ENCODE measurements at places on chromosomes 7 and 10.

DNA sequence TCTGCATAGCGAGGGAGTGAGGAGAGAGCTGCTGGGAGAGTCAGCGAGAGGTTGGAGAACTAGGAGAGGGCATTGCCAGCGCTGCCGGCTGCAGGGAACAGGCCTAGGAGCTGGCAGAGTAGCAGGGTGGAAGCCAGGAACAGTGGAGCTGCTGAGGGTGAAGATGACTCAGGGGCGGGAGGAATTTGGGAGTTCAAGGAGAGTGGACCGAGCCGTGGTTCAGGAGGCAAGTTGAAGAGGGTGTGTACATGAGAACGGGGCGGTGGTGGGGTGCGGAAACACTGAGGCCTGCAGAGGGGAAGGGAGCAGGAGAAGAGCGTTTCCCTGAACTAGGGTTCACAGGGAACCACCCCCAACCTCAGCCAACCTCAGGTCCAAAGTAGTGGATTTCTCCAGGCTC lies 31.5 kb downstream of the HIF1AN start:
- DNase-seq: no peak

DNA sequence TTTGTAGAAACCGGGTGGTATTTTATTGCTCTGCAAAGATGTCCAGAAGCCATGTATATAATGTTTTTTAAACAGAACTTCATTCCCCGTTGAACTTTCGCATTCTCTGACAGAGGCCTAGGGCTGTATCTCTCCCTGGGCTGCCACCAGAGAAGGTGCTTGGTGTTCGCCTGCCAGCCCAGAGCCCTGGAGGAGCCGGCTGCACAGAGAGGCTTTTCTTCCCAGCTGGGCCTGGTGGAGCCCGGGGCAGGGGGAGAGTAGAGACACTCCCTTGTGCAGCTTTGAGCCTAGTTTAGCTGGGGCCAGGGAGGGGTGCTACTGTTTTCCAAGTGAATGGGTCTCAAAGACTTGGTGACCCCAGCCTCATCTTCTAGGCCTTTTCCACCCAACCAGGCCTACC lies 13.6 kb upstream of the TRIM8 start:
- no peak for DNase-seq

DNA sequence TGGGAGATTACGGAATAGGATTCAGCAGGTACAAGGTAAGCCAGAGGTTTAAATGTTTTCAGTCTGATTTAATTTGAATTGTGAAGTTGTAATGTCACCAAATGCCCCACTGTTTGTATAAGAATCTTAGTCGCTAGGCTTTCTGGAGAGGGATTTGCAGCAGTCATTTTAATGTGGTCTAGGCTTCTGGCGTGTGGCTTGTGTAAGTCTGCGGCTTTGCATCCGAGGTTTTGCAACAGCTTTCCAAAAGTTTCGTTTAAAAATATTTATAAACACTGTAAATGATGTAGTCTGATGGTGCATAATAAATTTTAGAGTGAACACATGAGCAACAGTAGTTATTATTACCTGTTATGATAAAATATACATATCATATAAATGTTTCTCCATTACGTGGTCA lies 26.1 kb upstream of the BHLHA15 start:
- DNase-seq: no peak

- DNase-seq: peak; percentile 54
Measured at GRCh38 chr7:36390199-36391090, 783 bp downstream of the ANLN start.

DNA sequence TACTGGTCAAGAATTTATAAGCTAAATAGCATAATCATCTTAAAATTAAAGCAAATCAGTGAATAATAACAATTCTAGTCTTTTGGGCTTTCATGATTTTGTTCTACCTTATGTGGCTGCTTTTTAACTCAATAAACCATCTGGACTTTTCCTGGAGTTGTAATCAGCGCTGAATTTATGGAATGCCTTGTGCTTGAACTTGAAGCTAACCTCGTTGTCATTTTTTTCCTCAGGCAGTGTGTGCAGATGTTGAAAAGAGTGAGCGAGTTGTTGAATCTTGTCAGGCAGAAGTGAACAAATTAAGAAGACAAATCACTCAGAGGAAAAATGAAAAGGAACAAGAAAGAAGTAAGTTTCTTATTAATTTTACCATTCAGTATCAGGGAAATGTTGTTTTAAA lies 29.5 kb downstream of the ABRAXAS2 start:
- DNase-seq: no peak

DNA sequence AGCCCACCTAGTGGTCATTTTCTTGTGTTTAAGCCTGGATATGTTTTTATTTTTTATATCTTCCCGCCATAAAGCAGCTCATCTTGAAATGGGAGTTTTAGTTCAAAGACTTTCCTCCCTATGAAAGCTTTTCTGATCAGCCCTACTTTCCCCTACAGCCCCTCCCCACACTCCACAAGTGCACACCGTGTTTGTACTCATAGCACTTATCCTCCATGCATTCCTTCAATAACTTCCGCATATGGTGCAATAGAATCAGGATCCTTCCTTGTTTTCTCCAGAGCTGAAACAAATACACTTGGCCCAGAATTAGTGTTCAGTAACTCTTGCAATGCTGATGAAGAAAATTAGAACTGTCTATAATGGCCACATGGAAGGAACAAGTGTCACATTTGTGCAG lies 235.9 kb downstream of the KCNMA1 start:
- no peak for DNase-seq

DNA sequence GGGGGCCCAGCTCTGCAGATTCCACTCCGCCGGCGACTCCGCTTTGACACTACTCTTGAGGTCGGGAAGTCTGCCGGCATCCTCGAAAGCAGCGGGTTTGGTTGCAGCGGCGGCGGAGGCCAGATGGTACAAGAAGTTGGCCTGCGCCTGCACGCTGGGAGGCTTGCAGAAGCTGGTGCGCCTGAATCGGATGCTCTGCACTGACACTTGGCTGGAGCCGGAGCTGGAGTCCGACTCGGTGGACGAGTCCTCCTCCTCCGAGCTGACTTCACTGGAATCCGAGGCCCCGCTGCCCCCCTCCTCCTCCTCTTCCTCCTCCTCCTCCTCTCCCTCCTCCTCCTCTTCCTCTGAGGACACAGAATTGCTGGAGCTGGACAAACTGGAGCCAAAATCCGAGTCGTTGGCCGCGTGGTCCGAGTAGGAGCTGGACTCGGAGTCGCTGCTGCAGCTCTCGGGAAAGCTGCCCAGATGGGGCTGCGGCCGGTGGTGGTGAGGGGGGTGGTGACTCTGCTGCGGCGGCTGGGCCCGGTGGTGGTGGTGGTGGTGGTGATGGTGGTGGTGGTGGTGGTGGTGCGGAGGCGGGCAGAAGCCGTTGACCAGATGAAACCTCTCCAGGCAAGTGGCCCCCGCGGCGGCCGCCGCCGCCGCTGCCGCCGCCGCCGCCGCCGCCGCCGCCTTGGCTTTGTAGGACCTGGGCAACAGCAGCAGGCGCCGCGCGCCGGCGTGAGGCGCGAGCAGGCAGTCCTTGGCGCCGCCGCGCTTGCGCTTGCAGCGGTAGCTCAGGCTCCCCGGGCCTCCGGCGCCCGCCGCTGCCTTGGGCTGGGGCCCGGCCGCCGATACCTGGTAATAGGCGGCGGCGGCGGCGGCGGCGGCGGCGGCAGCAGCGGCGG lies 9.0 kb downstream of the SKIDA1 start:
- DNase-seq: no peak

- DNase-seq: no peak
Measured at GRCh38 chr10:59905731-59906416, 482 bp downstream of the CCDC6 start.

DNA sequence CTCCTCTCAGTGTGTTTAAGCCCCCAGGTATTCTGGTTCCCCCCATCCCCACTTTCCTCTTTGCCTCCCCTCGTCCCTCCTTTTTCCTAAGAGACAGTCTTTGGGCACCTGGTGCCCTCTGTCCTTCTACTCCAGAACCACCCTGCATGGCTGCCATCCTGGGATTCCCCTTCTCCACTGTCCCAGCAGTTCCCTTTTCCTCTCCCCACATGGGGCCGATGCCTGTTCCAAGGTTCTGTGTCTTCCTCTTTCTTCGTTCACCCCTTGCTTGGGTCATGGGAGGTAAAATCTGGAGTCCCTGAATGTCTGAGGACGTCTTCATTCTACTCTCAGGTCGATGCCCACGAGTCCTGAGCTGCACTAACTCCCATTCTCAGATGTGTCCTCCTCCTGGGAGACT lies 120.8 kb downstream of the TAX1BP1 start:
- no peak for DNase-seq

- DNase-seq: no peak
Measured at GRCh38 chr10:5518143-5518542, 6.6 kb upstream of the CALML3 start.

DNA sequence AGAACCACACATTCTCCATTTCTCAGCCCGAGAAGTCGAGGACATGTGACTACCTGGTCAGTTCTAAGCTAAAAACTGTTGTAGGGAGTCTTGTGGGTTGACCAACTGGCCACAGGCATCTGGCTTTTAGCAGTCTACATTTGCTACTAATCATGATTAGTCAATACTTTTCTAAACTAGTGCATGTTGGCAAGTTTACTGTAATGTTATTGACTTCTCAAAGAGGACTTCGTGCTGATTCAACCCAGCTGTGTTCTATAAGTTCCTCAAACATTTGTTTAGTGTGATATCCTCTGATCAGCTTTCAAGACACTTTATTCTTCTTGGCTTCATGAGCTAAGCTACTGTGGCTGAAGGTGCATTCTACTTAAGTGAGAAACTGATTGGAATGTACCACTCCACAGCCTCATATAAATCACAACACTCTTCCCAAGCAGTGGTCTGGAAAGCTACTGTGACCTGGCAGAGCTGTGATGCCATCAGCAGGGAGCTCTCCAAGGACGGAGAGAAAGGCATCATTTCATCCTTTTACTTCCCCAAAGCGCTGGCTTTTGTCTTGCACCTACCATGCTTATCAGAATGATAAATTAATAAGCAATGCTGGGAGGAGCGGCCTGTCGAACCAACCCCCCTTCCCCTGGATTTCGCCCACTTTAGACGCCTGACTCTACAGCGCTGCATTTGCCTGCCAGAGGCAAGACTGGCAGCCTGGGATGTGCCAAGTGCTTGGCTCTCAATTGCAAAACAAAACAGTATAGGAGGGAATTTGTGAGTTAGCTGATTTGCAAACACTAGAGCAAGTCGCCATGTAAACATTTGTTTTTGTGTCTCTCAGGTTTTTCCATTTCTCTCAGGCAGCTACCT lies 206.7 kb upstream of the PLXNA4 start:
- DNase-seq: no peak

DNA sequence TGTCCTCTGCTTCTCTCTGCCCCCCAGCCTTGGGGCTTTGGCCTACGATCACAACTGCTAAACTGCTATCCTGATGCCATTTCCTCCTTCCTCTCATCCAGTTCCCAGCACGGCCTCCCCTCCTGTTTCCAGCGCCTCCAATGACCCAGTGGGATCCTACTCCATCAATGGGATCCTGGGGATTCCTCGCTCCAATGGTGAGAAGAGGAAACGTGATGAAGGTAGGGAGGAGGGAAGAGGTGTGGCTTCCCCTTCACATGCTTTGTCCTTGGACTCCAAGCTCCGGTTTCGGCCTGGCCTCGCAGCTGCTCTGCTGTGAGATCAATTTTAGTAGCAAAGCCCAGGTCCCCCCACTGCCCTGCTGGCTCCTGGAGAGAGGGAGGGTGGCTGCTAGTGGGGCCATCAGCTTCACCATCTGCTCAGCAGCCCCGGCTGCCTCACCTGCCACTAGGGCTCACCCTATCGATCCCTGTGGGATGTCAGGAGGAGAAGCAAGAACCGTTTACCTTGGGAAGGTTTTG lies 35.8 kb downstream of the PAX2 start:
- no peak for DNase-seq

GRCh38 chr7:159027056-159027788 lies 117.4 kb downstream of the VIPR2 start:
- DNase-seq: no peak

DNA sequence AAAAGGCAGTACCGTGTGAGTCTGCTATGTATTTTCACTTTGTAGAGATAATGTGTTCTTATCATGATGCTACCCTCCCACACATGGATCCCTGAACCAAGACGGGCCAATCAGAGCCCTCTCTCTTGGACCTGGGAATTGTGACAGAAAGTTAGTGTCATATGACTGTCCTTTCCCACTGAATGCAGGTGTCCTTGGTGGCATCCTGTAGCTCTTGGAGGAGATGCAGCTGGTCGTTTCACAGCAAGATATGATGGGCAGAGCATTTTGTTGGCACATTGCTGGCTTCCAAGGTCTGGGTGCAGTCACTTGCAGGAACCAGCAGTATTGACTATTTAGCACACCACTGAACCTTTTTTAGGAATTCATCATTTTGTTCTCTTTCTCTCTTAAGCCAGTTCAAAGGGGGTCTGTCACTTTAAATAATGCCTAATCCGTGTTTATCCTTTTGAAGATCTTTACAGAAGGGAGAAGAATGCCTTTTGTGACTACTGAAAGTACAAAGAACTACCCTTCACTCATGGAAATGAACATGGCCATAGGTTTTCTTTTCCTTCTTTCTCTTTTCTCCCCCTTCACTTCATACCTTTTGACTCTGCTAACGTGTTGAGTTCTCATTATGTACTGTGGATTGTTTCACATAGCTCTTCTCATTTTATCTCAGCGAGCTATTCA lies 125.1 kb downstream of the PLXDC2 start:
- no peak for DNase-seq

DNA sequence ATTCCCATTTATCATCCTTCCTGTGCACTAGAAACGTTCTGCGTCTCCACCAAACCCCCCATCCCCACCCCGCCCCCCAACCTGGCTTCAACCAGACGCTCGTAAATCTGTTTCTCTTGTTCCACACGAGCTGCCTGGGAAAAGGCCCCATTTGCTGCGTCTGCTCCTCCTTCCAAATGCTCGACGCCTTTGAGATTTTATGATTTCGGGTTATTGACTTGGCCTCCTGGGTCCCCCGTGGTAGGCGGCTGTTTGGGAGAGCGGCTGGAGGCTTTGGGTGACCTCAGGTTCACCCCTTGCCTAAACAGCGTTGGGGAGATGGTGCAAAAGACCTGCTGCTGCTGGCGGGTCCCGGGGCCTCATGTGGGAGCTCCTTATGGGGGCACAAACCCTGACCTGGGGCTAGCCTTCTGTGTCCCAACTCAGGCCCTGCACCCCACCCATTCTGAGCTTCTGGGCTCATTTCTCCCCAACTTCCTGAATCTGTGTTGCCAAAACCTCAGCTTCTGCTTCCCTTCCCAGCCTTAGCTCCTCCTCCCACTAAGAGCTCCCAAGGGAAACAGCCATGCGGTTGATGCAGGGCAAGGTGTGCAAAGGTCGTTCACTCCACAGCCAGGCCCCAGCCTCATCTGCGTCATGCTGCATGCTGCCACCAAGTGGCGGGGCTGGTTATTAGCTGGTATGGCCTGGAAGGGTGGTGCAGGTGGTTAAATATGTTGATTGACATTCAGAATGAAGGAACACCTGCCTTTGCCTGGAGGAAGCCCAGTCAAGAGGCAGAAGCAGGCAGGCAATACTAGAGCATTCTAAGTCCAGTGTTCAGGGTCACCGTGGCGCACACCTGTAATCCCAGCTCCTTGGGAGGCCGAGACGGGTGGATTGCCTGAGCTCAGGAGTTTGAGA lies 49.1 kb upstream of the ELN start:
- DNase-seq: no peak

GRCh38 chr10:13346283-13347042 lies 1.6 kb downstream of the SEPHS1 start:
- no peak for DNase-seq

Measured in epithelial cell of prostate (primary cell).